ENCODE measurements at places on chromosomes 1 and 21.

DNA sequence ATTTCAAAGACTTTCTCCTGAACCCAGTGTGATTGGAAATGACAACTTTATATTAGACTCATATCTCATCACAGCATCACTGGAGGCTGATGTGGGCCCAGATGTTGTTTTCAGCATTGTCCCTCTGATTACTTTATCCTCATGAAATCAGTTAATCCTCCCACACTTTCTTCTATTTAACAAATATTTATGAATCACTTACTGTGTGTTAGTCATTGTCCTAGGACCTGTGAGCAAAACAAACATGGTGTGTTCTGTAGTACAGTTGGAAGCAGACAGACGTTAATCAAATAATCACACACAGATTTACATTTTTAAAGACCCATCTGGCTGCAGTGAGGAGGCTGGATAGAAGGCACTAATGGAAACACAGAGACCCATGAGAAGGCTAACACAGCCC is 383.7 kb downstream of the PRDM2 start:
- no peak for DNase-seq

GRCh38 chr1:164446020-164446419 is 113.0 kb upstream of the PBX1 start:
- no peak for DNase-seq

DNA sequence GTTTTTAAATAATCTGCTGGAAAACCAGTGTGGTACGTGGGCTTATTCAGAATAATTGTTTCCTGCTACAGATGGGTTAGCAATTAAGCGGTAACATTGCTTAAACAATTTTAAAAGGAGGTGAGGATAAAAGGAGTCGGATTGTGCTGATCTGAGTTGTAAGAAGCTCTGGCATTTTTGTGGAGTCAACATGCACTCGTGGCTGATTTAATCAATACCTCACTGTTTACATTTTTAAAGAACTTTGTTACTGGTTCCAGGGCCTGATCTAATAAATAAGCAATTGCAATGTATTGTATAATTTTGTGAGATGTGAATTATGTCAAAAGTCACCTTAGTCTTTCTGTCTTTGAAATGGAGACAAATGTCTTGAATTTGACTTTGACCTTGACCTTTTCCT is 474.0 kb downstream of the SETD4 start:
- DNase-seq, result no peak

DNA sequence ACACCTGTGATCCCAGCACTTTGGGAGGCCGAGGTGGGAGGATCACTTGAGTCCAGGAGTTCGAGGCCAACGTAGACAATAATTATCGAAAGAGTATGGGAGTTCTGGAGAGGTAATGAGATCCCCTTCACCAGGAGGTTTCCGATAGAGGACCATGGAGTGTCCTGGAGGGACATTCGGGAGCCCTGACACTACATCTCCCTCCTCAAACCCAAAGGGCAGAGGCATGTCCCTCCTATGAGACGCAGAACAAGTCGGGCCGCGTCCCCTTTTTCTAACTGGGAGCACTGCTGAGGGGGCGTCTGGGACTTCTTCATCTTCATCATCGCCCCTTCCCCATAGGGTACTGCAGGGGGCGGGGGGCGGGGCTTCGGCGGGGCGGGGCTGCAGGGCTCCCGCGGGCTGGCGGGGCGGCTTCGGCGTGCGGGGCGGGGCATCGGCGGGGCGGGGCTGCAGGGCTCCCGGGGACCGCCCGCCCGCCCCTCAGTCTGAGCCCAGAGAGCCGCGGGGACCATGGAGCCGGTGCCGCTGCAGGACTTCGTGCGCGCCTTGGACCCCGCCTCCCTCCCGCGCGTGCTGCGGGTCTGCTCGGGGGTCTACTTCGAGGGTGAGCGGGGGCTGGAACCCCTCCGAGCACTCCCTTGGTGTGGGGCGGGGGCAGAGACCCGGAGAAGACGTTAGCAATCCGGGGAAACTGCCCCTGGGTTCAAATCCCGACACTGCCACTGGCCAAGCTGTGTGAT is at the start of gene THEMIS2:
THEMIS2 (plus strand) TSS at position 486 of the 743 bp plus-strand sequence; CDS start at position 514, 28 bp downstream.
- peak; percentile 96 for DNase-seq

GRCh38 chr1:48572646-48573258 is 100.7 kb upstream of the SPATA6 start:
- DNase-seq, result peak; percentile 80

DNA sequence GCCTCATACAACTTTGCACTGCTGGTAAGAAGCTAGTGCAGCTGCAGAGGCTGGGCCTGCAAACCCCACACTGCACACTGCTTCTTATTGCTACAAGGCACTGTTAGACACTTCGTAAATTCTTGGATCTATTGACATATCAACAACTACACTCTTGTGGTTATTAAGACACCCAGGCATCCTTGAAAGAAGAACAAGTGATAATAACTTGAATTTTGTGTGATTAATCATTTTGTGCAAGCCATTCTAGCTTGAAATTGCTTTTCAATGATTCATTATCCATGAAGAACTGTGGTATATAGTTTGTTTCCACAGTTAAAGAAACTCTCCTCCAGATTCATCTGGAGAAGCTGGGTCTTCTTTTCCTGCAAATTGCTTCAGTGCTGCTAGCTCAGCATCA is 33.7 kb upstream of the IFI44L start:
- no peak for DNase-seq

GRCh38 chr1:24535021-24535424 is 20.9 kb upstream of the NCMAP start:
- peak; percentile 85 for DNase-seq

DNA sequence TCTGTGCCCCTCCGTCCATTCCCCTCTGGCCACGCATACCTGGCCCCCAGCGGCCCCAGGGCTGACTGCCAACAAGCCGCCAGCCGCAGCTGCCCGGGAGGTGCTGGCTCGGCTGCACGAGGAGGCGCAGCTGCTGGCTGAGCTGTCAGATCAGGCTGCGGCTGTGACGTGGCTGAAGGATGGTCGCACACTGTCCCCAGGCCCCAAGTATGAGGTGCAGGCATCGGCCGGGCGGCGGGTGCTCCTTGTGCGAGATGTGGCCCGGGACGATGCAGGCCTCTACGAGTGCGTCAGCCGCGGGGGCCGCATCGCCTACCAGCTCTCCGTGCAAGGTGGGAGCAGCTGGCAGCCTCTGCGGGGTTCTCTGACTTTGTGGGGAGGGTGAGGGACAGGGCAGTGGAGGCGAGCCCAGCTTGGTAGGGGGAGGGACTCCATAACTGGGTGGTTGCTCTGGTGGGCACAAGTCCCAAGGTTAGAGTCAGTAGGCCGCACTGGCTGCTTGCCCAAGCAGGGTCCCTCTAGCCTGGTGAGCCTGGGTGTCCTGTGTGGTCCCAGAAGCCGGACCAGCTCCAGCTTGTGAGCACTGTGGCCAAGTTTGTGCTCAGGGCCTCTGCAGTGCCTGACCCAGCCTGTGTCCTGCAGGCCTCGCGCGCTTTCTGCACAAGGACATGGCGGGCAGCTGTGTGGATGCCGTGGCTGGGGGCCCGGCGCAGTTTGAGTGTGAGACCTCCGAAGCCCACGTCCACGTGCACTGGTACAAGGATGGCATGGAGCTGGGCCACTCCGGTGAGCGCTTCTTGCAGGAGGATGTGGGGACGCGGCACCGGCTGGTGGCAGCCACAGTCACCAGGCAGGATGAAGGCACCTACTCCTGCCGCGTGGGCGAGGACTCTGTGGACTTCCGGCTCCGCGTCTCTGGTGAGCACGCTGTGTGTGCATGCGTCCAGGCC is 8.8 kb downstream of the OBSCN start:
- peak; percentile 81 for DNase-seq

- DNase-seq, result no peak
Observed at GRCh38 chr1:152658649-152659048, 4.5 kb upstream of the LCE2D start.

- no peak for DNase-seq
Observed at GRCh38 chr1:209728466-209728865, 23.8 kb downstream of the HSD11B1 start.

- DNase-seq, result no peak
Observed at GRCh38 chr1:3722846-3723245, 29.4 kb upstream of the CCDC27 start.

DNA sequence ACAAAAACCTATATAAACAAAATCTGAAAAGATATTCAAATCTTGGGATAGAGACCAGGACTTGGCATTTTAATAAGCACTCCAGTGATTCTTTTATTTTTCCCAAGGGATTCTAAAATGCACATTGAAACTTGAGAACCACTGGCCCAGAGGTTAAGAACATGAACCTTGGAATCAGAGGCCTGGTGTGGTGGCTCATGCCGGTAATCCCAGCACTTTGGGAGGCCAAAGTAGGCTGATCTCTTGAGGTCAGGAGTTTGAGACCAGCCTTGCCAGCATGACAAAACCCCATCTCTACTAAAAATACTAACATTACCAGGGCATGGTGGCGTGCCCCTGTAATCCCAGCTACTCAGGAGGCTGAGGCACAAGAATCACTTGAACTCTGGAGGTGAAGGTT is 12.9 kb upstream of the CEP85 start:
- no peak for DNase-seq

- DNase-seq, result no peak
Observed at GRCh38 chr1:10181154-10181553, 29.2 kb upstream of the KIF1B start.

DNA sequence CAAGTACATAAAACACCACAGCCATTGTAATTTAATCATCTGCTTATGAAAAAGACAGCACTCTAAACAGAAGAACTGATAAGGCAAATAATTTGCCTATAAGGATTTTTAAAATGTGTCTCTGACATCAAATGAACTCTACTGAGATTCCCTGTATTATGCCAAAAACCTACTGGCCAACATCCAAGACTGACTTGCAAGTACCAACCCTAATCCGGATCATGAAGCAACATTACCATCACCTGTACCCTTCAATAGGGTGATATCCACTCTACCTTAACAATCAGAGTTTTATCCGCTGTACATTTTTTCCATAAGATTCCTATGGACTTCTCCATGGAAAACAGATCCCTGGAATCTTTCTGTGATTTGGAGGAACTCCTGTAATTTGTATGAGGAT is 4.6 kb downstream of the RGS7 start:
- no peak for DNase-seq

GRCh38 chr21:36926989-36927718 is 39.3 kb downstream of the HLCS start:
- DNase-seq, result no peak

DNA sequence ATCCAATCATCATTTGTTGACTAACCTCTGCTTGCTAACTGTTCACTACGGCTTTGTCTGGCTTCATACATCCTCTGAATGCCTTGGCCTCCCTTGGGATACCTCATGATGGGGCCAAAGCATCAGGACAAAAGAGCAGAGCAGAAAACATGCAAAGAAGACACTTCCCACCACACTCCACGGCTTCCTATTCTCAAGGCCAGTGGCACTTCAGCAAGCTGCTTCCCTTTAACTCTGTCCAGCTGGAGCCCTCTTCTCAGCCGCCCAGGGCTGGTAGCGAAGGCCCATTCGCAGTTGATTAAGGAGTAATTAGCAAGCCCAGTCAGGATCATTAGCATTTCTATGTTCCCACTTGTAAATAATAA is 224.3 kb upstream of the FGGY start:
- DNase-seq, result no peak

GRCh38 chr1:232737917-232738316 is 67.3 kb upstream of the MAP10 start:
- no peak for DNase-seq

GRCh38 chr21:38310646-38311485 is 54.1 kb downstream of the KCNJ15 start:
- no peak for DNase-seq

DNA sequence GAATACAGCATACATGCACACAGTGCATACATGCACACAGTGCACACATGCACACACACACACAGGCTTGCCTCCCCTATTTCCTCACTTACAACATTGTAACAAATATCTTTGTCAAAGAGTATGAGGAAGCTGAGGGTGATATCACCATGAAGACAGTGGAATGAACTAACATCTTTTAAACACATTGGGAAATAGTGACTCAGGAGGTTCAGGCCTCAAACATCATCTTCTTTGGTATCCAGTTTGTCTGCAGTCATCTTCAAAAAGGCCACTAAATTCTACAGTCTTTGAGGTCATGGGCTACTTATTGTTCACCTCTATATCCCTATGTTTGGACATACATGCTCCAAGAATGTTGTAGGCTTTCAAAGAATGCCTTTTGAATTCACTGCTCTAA is 2.1 kb upstream of the LCE2B start:
- no peak for DNase-seq

- DNase-seq, result no peak
Observed at GRCh38 chr1:38277646-38278045, 231.1 kb upstream of the POU3F1 start.

GRCh38 chr1:96072021-96072420 is 649.6 kb upstream of the PTBP2 start:
- DNase-seq, result no peak

- peak; percentile 96 for DNase-seq
Observed at GRCh38 chr1:108561689-108562326, 1.9 kb downstream of the EEIG2 start.

GRCh38 chr1:201882665-201883132 is 6.0 kb upstream of the SHISA4 start:
- DNase-seq, result no peak

DNA sequence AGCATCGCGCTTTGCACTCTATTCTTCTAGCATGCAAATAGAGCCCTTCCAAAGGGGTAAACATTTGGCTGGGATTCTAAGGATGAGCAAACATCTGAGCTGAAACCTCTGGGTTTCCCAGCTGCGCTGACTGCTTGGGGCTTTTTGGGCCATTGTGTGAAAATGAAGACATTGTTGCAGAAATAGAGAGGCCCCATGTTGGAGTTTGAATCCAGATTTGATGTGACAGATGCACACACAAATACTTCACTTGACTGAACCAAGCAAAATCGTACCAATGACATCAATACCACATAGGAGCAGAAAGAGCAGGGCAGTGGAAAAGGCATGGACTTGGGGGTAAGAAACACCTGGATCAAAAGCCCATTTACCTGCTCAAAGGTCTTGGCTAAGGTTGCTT is 144.6 kb upstream of the HMGB4 start:
- no peak for DNase-seq

DNA sequence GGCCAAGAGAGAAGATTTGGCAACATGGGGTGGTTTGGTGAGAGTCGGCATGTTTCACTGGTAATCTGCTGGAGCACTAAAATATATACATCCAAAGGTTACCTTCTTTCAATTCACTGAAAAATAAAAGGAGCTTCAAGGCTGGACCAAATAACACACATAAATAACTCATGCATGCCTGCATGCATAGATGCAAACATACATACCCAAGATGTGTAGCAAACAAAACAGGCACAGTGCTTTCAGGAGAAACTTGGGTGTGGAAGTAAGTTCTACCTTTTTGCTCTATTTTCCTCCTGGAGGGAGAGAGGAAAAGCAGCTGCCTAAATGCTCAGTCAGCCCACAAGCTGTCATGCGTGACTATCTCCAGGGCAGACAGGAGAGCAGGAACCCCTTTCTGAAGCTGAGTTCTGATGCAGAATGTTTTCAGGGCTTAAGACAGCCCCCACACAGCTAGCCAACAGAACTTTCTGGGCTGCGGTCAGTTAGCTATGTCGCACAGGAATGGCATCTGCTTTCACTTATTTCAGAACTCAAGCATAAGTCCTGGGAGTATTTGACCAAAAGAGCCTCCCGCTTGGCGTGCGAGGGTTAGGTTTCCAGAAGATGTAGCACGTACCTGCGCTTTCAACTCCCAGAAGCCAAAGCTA is 166.2 kb downstream of the TOMM20 start:
- DNase-seq, result no peak

GRCh38 chr1:10242135-10242534 is 31.8 kb downstream of the KIF1B start:
- DNase-seq, result no peak

- peak; percentile 52 for DNase-seq
Observed at GRCh38 chr21:42849759-42850412, 29.5 kb downstream of the WDR4 start.

Measured in spleen (tissue), 13 donors.